SJSA1 (cell line): ENCODE measurements at places on chromosomes 5 and 9. TPM values are rescaled to one million over a fixed set of nuclear protein-coding genes. Genes with fewer than 3 reads are reported as not detected.

ORM2 gene
- total RNA-seq, result not detected in 2 replicates

SPATA31A3 gene
- total RNA-seq, result not detected in 2 replicates

GCNT4 gene
- total RNA-seq, result 5.1 and 7.8 TPM in 2 replicates

C9 gene
- total RNA-seq, result 0.37 TPM in 1 of 2 replicates, not detected in the other

DNA sequence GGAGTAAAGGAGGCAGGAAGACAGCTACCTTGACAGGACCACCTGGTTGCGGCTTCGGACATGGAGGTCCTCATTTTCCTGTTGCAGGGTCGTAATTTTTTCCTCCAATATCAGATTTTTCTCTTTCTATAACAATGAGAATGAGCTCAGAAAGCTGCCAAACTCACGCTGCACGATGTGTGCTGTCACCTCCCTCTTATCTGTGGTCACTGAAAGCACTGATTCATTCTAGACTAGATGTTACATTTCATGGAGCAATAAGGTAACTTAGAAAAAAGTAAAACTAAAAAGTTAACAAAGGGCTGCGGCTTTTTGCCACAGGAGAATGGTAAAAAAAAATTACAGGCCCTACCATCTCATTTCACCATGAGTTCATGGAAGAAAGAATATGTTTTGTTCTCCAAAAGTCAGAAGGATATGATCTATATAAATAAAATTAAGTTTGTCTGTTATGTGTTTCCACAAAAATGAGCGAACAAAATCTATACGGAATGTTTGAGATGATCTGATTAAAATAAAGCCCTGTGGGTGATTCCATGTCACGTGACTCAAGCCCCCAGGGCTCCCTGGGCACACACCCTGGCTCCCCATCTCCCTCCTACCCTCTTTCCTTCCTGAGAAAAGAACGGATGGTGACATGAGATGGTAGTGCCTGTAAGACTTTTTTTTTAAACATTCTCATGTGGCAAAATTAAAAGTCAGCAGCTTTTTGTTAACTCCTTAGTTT, 26.9 kb upstream of the ANXA6 start:
- DNase-seq, result no peak

DNA sequence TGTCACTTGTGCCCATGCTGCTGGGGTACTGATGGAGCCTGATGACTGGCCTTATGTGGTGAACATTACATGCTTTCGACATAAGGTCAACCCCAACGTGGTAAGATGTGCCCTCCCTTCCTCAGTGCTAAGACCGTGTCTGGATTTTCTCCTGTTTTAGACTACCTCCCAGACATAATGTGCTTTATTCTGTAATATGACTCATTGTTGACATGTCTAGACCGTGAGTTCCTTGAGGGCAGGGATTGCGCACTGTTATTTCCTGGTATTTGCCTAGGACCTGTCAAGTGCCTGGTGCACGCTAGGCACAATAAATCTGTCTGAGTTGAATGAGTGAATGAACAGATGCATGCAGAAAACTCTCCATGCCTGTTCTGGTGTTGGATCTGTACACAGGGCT, 346.0 kb downstream of the KDM4C start:
- DNase-seq, result no peak

GRCh38 chr5:108079753-108080152, 302.1 kb downstream of the FBXL17 start:
- DNase-seq, result no peak

DNA sequence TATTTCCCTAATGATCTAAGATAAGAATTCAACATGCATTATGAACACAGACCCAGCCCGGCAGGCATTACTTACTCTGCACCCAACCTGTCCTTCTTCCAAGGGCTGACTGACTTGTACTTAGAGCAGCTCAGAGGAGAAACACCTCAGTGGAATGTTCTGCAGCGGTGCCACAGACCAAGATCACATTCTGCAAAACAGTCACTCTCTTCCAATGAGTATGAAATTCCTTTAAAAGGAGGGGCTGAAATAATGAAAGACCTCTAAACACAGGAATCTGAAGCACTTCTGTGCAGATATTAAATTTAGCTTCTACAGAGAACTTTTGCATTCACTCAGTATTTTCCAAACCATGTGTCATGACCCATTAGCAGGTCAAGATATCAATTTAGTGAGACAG, 172.9 kb downstream of the ZDHHC21 start:
- no peak for DNase-seq
